Iris pigment epithelial cell (primary cell): ENCODE measurements at places on chromosomes 11 and 22.

DNA sequence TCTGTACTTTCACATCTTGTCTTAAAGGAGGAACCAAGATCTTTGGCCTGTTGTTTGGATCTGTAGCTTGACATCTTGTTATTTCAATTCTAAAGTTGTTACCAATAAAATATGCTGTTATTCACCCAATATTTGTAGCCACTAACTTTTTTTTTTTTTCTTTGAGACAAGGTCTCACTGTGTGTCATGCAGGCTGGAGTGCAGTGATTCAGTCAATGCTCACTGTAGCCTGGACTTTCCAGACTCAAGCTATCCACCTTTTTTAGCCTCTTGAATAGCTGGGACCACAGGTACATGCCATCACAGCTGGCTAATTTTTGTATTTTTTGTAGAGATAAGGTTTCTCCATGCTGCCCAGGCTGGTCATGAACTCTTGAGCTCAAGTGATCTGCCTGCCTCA, 769.4 kb downstream of the DLG2 start:
- no peak for DNase-seq

DNA sequence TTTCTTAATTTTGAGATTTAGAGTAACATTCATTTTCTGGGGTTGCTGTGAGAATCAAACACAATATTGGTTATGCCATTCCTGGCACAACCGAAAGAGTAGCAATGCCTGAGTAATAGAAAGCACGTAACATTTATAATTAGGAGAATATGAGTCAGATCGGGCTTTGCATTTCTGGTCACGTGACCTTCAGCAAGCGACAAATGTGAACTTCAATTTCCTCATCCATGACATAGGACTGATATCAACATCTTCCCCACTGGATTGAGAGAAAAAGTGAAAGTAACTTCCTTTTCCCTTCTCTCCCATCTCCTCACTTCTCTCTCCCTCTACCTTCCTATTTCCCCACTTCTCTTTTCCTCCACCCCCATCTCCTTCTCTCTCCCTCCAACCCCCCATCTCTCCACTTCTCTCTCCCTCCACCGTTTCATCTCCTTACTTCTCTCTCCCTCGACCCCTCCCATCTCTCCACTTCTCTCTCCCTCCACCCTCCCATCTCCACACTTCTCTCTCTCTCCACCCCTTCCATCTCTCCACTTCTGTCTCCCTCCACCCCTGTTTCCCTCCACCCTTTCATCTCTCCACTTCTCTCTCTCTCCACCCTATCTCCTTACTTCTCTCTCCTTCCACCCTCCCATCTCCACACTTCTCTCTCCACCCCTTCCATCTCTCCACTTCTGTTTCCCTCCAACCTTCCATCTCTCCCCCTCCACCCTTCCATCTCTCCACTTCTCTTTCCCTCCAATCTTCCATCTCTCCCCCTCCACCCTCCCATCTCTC, 33.5 kb upstream of the CAT start:
- DNase-seq: peak; percentile 11

DNA sequence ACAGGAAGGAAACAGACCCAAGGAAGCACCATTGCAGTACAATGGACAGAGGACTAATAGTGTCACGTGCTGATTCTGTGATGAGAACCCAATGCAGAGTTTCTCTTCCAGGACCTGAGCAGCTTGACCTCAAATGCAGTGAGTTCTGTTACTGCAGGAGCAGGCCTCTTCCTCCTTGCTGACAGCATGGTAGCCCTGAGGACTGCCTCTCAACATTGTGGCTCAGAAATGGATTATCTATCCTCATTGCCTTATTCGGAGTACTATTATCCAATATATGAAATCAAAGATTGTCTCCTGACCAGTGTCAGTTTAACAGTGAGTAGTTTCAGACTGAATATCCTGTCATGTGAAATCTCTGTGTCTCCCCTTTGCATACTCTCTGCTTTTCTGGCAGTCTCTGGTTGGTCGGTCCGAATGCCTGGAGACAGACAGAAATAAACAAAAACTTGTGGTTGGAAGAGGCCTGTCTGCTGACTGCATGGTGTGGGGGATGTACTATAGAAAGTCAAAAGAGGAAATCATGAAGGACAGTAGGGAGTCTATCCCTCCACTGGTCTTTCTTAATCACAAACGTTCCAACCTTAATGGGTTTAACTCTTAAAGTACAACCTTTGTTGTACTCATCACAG, 6.9 kb upstream of the MS4A14 start:
- no peak for DNase-seq

DNA sequence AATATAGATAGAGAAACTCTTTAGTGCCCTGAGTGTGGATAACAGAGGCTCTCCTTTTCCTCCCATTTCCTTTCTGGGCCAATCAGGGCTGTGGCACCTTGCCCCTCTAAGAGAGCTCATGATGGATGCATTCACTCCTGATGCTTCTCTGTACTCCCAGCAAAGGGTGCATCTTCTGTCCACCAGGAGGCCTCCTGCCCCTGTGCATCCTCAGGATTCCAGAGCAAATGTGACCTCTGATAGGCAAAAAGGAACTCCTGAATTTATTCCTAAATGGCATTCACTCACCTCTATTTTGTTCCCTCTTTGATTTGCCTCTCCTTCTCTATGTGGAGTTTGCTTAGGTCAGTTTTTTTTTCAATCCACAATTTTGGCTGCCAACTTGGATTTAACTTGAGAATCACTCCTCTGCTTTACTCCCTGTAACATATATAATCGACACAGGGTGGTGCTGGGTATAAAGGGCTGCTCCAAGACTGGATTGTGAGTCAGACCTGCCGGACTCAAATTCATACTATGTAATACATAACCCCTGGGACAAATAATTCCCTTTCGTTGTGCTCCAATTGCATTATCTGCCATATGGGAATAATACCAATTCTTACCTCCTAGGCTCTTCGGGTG, 1.1 kb upstream of the MRGPRX4 start:
- DNase-seq: peak; percentile 27

DNA sequence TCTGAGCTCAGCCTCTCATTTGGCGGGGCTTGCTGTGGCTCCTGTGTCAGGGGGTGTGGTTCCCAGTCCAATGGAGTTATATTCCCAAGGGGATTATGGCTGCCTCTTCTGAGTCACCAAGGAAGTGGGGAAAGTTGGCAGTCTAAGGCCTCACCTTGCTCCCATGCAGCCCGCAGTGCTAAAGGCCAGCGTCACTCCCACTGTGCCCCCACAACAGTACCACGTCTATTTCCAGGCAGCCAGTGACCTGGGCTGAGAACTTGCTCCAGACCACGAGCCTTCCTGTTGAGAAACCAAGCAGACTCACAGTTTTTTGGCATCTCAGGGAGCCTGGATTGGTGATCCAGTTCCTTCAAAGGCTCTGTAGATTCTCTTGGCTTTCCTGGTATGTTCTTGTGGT, 45.6 kb downstream of the OR2AT4 start:
- no peak for DNase-seq

- DNase-seq: no peak
Measured at GRCh38 chr11:27452147-27452546, 20.4 kb downstream of the LGR4 start.

DNA sequence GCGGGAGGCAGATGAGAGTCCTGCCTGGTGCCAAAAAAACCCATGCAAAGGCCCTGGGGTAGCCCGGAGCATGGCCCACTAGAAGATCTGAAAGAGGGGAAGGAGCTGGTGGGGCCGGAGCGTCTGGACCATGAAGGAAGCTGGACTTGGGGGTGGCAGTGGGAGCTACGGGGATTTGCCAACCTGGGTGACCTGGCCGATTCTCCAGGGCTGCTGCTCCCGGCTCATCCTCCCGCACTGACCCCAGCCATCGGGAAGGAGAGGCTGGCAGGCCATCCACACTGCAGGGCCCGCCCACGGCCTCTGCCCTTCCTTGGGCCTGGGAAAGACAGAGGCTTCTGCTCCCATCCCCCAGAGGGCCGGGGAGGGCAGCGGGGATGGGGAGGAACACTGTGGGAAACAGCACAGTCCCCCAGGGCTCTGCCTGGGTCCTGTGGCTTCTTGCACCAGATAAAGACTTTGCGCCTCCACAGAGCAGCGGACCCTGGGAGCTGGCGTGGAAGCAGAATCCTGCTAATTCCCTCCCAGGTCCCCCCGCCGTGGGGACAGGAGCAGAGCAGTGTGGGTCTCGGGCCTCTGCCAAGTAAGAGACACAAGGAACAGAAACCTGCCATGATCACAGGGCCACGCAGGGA, 87.1 kb upstream of the LINC01488 start:
- no peak for DNase-seq

DNA sequence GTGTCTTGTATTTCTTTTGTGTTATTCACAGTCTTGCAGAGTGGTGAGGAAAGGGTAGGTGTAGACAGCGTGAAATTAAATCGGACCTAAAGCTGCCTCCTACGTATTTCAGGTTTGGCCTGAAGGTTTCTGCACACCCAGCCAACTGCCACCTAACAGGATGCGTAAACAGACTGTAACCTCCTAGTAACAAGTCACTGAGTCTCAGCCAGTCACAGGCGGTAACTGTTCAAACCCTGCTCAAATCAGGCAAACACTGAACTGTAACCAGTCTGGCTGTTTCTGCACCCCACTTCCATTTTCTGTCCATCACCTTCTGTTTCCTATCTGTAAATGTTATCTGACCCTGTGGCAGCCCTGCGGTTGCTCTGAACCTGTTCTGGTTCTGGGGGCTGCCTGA, 87.1 kb downstream of the ADAMTS15 start:
- no peak for DNase-seq

DNA sequence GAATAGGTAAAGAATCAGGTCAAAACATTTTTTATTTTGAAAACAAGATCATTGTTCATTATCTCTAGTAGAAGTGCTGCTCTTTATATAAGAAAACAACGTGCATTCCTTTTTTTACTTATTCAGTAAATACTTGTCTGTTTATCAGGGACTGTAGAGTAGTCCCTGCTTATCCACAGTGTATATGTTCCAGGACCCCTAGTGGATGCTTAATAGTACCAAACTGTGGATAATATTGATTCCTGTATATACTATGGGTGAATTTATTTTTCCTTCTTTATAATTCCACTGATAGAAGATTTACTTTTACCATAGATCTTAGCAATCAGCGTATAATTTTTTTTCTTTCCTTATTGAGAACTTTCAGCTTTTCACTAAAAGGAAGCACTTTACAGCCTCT, 32.6 kb downstream of the CEP295 start:
- DNase-seq: no peak

- DNase-seq: peak; percentile 36
Measured at GRCh38 chr22:37425800-37426705, 1.2 kb downstream of the ELFN2 start.

DNA sequence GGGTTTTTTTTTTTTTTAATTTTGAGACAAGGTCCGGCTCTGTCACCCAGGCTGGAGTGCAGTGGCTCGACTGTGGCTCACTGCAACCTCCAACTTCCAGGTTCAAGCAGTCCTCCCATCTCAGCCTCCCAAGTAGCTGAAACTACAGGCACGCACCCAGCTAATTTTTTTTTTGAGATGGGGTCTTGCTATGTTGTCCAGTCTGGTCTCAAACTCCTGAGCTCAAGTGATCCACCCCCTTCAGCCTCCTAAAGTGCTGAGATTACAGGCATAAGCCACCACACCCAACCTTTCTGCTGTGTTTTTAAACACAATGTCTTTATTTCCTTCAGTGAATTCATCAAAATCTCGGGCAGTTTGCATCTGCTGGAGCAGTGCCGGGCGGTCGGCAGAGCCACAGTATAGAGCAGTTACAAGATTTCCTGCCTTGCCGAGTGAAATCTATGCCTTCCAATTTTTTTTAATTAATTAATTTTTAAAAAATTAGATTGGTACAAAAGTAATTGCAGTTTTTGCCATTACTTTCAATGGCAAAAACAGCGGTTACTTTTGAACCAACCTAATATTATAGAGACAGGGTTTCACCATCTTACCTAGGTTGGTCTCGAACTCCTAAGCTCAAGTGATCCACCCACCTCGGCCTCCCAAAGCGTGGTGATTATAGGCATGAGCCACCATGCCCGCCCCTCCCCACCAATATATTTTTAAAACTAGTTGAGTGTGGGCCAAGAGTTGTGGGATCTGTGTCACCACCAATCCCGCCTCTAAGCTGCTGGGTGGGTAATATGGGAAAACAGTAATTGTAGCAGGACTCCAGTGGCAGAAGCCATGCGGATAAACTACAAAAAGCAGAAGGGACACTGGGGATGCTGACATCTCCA, 2.7 kb upstream of the ACY3 start:
- no peak for DNase-seq

GRCh38 chr22:48612077-48612995, 1215.3 kb downstream of the BRD1 start:
- no peak for DNase-seq

- no peak for DNase-seq
Measured at GRCh38 chr11:126496576-126497337, 141.3 kb downstream of the ST3GAL4 start.

GRCh38 chr22:23789638-23790037, 2.9 kb downstream of the SMARCB1 start:
- DNase-seq: no peak
